ENCODE measurements at places on chromosomes 5 and 9. TPM values are rescaled to one million over a fixed set of nuclear protein-coding genes. Genes with fewer than 3 reads are reported as not detected.

Gene SLC4A9
- 1.3 TPM for total RNA-seq

Gene C5orf47
- 0.59 TPM for total RNA-seq

Gene CER1
- total RNA-seq = not detected

Gene NDUFAF2
- total RNA-seq = 28.8 TPM

Gene KIF3A
- total RNA-seq = 160 TPM

Gene PCDHGB6
- total RNA-seq = 9.9 TPM

Gene OBP2B
- not detected for total RNA-seq

Gene IL13
- total RNA-seq = not detected

Gene IFNK
- not detected for total RNA-seq

Gene MEGF10
- total RNA-seq = 39.7 TPM

Gene SPATA24
- total RNA-seq = 5.5 TPM

Gene PDE6A
- total RNA-seq = not detected

Gene PALM2AKAP2
- 22.8 TPM for total RNA-seq

Gene ECM2
- total RNA-seq = 2.3 TPM

Gene TOR1A
- 34.7 TPM for total RNA-seq
